Urinary bladder (tissue), 4 donors: ENCODE measurements at places on chromosomes 1 and 21. TPM values are rescaled to one million over a fixed set of nuclear protein-coding genes. Genes with fewer than 3 reads are reported as not detected.

- peak; percentile 54 for DNase-seq
These were observed 77.6 kb downstream of the XCL2 start for GRCh38 chr1:168466092-168466713.

- no peak for DNase-seq
These were observed 128.2 kb downstream of the TBX19 start for GRCh38 chr1:168408884-168409283.

GRCh38 chr1:224851848-224852261 lies 77.6 kb upstream of the DNAH14 start:
- no peak for DNase-seq

Gene RNF186
- not detected for total RNA-seq

GRCh38 chr1:155250246-155250632 lies 5.0 kb downstream of the ENTREP3 start:
- DNase-seq = no peak

Gene C1orf185
- not detected for total RNA-seq

GRCh38 chr1:23100074-23100748 lies 68.4 kb downstream of the LUZP1 start:
- DNase-seq = no peak

Gene SPRR2B
- not detected for total RNA-seq

- DNase-seq = no peak
These were observed 3.7 kb downstream of the RGS18 start for GRCh38 chr1:192161976-192162375.

DNA sequence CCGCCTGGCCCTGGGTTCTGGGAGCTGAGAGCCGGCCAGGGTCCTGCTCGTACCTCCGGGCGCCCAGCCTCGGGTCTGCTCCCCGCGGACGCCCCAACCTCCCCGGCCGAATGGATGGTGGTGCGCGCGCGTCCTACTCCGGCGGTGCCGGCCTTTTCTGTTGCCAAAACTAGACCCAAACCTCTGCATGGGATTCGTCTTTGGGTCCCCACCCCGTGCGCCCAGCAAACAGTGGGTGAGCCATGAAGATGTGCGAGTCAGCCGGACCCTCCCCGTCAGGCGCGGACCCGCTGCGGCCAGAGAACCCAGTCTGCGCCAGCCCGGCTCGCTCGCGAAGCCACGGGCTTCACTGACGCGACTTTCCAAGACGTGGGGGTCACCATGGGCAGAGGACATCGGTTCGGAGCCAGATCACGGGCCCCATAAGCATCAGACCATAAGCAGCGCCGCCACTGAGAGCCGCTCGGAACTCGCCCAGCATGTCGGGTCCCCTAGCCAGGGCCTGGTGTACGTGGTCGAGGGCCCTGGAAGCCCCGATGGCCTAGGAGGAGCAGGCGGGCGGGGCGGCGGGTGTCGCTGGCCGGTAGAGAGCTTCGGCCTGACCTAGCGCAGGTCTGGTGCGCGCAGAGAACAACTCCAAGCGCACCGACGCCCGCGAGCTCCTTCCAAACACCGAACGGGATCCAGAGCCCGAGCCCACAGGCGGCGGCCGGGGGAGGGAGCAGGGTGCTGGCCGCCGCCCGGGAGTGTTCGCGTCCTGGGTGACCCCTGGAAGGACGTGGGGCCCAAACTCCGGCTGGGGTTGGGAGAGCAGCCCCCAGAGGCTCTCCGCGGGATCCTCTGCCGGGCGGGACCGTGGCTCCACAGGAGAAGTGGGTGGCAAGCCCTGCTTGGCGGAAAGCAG lies 1.0 kb upstream of the TP73 start:
- DNase-seq = no peak

GRCh38 chr1:240843798-240844197 lies 231.8 kb upstream of the GREM2 start:
- no peak for DNase-seq

DNA sequence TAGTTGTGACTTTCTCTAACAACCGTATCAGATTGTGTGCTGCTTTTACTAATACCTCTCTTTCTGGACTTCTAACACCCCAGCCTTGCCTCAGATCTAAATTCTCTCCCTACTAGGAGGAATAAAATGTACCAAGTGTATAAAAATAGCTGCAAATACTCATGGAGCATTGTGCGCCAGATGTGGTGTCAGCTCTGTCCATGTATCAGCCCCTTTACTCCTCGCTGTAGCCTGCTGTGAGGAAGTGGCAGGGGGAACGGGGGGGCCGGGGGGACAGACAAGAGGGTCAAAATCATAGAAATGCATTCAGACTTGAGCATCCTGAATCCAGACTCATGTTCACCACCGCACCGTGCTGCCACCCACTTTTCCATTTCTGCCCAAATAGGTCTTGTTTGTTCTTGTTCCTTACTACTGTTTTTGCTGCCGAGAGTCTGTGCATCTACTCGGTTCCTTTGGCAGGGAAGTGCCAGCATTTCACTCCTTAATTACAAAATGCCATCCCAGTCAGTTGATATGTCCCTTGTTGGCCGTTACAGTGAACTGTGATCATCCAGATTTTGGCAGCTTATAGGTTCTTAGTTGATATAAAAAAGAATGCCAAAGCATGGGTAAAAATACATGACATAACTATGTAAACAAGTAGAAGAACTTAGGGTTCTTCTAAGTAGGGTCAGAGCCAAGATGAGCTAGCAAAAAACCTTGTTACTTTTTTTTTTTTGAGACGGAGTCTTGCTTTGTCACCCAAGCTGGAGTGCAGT lies 76.4 kb downstream of the UBE4B start:
- DNase-seq = no peak

GRCh38 chr1:233905416-233906051 lies 1.1 kb downstream of the SLC35F3 start:
- no peak for DNase-seq

Gene ETV3L
- total RNA-seq = not detected

Gene SPRR3
- 10.0 TPM for total RNA-seq

GRCh38 chr1:165383067-165383466 lies 26.6 kb upstream of the LMX1A start:
- no peak for DNase-seq

GRCh38 chr1:53519421-53519820 lies 60.2 kb downstream of the DMRTB1 start:
- no peak for DNase-seq

Gene TGFB2
- total RNA-seq = 32.8 TPM

Gene NPPA
- not detected for total RNA-seq

GRCh38 chr1:89391686-89392085 lies 27.8 kb downstream of the GBP6 start:
- DNase-seq = no peak

DNA sequence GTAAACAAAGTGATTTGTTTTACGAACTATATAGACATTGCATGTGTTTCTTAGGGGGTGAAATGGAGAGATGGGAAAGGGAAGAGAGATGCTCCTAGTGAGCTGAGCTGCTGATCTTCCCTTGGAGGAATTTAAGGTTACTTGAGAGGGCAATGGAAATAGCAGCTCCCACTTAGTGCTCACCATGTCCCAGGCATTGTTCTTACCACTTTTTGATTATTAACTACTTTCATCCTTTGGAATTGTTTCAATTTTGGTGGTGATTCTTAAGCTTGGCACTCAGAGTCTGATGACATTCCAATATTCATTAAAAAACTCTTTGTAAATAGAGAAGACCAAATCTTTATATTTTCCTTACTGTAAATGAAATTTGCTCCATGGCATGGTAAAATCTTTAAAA lies 124.9 kb downstream of the ITSN1 start:
- no peak for DNase-seq

DNA sequence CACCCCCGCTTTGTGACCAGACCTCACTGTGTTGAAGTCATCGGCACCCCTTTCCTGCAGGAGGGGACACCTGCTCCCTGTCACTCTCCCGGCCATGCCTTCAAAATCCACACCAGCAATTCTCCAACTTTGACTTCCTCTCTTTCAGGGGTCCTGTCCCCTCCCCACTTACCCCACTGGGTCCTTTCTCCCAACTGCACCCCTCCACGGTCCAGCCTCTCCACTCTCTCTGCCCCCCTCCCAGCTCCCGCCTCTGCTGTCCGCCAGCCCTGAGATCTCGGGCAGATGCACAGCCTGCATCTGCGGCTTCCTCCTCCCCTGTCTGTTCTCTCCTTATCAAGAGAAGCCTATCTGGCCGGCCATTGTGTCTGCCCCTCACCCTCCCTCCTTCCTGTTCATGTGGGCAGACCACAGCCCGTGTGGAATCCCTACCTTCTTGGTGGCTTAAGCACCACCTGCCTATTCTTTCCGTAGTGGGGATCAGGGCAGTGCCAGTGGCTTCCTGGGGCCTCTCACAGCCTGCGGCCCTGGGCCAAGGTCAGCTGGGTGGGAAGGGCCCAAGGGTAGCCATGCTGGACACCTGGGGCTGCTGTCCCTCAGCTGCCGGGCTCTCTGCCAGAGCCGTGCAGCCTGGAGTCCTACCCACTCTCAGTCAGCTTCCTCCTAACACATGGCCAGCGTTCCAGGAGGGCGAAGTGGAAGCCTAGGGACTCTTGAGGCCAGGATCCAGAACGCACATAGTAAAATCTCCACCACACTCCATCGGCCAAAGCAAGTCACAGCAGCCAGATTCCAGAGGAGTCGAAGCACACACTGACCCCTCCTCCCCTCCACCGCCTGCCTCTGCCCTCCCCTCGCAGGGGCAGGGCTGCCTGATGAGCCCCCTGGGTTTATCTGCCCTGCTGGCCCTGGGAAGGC lies 5.1 kb upstream of the HES4 start:
- DNase-seq = no peak

DNA sequence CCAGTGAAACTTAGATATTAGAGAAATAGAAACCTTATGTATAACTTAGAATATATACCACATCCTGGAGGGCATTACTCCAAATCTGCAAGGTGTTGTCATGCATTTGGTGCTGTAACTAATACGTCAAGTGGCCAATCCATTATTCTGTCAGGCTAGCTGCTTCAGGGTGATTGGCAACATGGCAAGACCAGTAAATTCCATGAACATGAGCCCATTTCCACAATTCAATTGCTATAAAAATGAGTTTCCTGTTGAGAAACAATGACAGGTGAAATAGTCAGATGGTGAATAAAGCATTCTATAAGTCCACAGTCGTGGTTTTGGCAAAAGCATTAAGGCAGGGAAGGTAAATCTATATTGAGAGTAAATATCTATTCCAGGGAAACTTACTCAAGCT lies 566.0 kb downstream of the ADGRL2 start:
- no peak for DNase-seq

Gene TUFT1
- total RNA-seq = 9.7 TPM

DNA sequence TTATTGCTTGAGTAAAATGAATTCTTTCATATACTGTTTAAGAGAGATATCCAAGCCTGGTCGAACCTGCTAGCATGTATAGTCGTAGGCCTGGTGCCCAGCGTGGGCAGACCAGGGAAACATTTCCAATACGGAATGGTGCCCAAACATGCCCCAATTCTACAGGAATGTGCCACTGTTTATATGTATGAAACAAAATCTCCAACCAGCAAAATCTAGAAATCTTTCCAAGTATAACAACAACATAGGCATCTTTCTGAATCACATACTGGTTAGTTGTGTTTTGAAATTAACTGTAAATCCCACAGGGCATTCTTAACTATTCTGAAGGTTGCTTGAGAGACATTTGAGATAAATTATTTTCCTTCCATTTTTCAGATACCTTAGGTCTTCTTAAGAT lies 17.0 kb upstream of the ABCD3 start:
- DNase-seq = no peak

Gene TRIM67
- 0.42 TPM for total RNA-seq

GRCh38 chr1:175225805-175226129 lies 33.2 kb upstream of the KIAA0040 start:
- no peak for DNase-seq

DNA sequence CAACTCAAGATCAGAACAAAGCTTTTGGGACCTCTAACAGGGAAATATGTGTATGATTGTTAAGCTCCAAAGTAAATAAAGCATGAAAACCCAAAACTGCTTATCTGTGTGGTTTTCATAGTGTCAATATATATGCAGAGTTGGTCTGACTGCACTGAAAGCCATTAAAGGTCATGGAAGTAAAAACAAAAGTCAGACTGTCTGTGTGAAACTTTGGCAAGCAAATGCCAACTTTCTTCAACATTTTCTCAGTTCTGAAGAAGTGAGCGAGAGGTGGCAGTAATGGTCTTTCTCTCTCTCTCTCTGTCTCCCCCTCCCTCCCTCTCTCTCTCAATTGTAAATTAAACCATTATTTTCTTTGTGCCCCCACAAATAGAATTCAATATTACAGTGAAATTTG lies 100.1 kb upstream of the S1PR1 start:
- DNase-seq = no peak

Gene ACTL8
- total RNA-seq = not detected

GRCh38 chr1:78096017-78096416 lies 50.3 kb downstream of the GIPC2 start:
- DNase-seq = no peak

DNA sequence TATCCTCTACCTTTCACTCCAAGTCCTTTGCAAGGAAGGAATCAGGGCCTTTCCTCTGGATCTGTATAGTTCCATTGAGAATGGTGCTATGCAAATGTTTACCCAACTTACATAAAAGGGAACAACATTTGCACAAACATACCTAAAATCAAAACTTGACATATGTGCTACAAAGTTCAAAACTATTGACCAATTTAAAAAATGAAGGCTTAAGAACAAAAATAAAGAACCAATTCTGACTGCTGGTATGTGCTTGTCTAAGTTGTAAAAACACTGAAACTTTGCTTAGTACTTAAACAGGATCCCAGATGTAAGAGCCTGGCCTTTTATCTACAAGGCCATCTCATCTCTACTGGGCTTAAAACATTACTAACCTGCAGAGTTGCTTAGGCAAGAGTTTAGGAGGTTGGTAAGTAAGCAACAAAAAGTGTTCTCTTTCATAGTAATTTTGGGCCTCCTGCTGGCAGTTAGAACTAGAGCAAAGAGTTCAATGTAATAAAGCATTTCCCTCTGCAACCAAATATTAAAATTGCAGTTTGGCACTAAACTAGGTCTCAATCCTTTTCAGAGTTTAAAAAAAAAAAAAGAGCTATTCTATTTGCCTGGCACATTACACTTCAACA lies 2.0 kb downstream of the SCMH1 start:
- peak; percentile 49 for DNase-seq

DNA sequence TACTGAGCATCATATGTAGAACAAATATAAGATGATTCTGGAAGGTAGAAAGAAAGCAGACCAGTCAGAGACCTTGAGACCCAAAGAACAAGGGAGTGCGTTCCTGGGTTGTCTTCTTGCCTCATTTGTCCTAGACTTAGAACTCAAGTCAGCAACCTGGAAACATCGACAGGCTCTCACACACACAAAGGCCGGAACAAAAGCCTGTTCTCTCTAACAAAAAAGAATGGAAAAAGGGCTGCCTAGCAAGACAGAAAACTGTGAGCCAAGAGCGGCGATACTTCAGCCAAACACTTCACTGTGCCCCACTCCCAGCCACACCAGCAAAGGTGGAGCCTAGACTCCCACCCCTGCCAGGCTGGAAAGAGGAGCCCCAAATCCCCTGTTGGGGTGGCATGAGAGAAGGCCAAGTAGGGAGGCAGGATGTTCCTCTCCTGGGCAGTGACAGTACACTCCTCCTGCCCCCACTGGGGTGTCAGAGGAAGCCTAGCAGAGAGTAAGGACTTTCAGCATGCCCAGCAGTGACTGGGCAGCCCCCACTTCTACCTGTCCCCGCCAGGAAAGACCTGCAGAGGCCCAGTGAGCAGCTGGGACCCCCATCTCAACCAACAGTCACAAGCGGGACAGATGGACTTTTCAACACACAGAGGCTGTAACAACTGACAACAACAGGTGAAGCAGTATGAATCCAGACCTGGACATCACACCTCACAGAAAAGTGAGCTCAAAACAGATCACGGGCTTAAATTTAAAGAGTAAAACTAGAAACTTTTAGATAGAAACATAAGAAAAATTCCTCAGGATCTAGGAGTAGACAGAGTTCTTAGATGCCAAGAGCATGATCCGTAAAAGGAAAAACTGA lies 33.0 kb downstream of the MRAP start:
- no peak for DNase-seq
